ENCODE measurements at places on chromosomes 4 and X.

DNA sequence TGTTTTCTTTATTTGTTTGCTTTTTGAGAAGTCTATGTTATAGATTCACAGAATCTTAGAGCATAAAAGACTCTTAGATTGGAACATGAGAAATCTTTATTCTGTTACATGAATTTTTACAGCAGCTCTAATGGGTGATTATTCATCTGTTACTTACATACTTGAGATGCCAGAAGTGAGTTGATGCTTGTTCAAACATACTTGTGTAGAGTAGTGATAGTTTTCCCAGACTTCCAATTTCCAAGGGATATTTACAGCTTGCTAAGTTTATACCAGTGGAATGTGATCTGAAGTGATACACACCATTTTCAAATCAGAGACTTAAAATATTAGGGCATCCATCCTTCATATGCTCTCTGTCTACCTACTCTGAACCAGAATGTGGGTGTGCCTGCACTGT lies 252.9 kb upstream of the SMIM31 start:
- H3K36me3 ChIP-seq: no peaks in the 10 kb centered on the region
- peak; percentile 0 for DNase-seq
- H3K4me3 ChIP-seq: no peak overlapping the region

DNA sequence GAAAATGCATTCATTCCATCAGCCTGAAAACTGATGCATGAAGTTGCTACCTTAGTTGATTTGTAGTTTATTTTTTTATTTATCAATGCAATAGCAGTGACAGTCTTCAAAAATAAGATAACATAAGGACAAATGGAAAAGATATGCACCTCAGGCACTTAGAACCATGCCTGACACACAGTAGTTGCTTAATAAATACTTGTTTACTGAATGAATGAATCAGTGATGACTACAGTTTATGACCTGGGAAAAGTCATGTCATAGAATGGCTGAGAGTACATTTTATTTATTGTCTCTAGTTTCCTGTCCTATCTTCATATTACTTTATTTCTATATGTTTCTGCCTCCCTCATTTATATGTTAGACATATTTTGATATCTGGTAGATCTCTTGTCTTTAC lies 171.8 kb downstream of the TLL1 start:
- H3K4me1 ChIP-seq: no peaks in the 10 kb centered on the region
- no peaks in the 10 kb centered on the region for H3K36me3 ChIP-seq
- DNase-seq: no peak

- peak; percentile 0 for DNase-seq
- H3K27me3 ChIP-seq: no peaks in the 10 kb centered on the region
- no peak overlapping the region for H3K27ac ChIP-seq
- H3K4me3 ChIP-seq: no peak overlapping the region
- no peaks in the 10 kb centered on the region for H3K36me3 ChIP-seq
Measured at GRCh38 chrX:138018145-138018799, 452.3 kb downstream of the ZIC3 start.

GRCh38 chrX:124023838-124024238 lies 62.3 kb downstream of the STAG2 start:
- peaks cover 37% of the 10 kb centered on the region for H3K4me1 ChIP-seq
- no peak overlapping the region for H3K4me3 ChIP-seq
- H3K27ac ChIP-seq: peak overlapping the region; percentile 54

DNA sequence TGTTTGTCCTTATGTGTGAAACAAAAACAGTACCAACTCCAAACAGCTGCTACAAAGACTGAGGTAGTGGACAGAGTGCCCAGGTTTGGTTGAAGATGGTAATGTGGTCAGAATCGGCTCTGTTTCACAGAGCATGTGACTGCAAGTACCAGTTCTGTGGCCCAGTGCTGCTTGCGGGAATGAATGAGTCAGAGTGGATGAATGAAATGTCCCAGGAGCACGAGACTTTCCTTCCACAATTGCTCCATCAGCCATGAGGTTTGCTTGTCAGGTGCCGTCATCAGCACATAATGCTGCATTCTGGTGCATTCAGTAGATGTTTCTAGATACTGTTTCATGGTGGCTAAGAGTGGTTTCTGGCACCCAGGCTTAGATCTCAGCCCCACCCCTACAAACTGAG lies 84.2 kb downstream of the GPR143 start:
- H3K27me3 ChIP-seq: no peaks in the 10 kb centered on the region
- peak; percentile 3 for DNase-seq
- H3K4me1 ChIP-seq: no peaks in the 10 kb centered on the region
- H3K36me3 ChIP-seq: no peaks in the 10 kb centered on the region
- no peak overlapping the region for H3K4me3 ChIP-seq
- H3K27ac ChIP-seq: no peak overlapping the region

DNA sequence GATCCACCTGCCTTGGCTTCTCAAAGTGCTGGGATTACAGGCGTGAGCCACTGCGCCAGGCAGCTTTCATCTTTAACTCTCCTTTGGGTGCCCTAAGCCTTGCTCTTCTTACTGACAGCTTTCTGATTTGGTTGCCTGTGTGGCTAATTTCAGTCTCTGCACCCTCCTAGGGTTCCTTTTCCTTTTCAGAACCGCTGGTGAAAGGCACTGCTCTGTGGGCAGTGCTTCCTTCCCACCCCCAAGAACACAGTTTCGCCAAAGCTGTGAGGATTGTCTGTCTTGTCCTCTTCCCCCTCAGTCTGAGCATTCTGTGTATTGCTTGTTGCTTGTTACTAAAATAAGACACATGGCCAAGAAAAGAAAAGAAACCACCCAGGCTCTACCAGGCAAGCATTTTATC lies 101.4 kb upstream of the FRMPD3 start:
- H3K36me3 ChIP-seq: no peaks in the 10 kb centered on the region
- no peak overlapping the region for H3K27ac ChIP-seq
- H3K4me1 ChIP-seq: no peaks in the 10 kb centered on the region
- H3K27me3 ChIP-seq: no peaks in the 10 kb centered on the region
- H3K4me3 ChIP-seq: no peak overlapping the region

DNA sequence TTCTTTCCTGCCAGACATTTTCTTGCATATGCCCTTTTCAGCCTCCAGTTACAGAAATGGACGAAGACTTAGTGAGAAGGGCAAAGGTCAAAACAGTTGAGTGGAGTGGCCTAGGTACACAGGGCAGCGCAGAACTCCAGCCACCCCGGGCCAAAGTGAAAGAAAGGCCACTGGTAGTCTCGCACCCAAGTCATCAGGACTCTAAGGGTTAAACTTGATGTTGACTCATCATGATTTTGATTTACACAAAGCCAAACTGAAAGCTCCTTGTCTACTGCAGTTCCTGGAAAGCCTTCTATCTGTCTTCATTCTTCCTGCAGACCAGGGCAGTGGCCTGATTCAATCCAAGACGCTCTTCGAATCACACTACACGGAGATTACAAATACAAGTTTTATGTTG lies 2.6 kb upstream of the IL13RA1 start:
- peak; percentile 36 for DNase-seq
- peaks cover 19% of the 10 kb centered on the region for H3K4me1 ChIP-seq
- H3K36me3 ChIP-seq: no peaks in the 10 kb centered on the region
- no peak overlapping the region for H3K4me3 ChIP-seq
- no peaks in the 10 kb centered on the region for H3K27me3 ChIP-seq

- H3K36me3 ChIP-seq: no peaks in the 10 kb centered on the region
- H3K27me3 ChIP-seq: no peaks in the 10 kb centered on the region
- H3K4me3 ChIP-seq: no peak overlapping the region
- H3K27ac ChIP-seq: no peak overlapping the region
- DNase-seq: no peak
- no peaks in the 10 kb centered on the region for H3K4me1 ChIP-seq
Measured at GRCh38 chr4:23973308-23973855, 83.5 kb upstream of the PPARGC1A start.

GRCh38 chr4:243426-243825 lies 61.8 kb downstream of the ZNF732 start:
- H3K27ac ChIP-seq: no peak overlapping the region
- no peaks in the 10 kb centered on the region for H3K36me3 ChIP-seq
- no peak for DNase-seq

DNA sequence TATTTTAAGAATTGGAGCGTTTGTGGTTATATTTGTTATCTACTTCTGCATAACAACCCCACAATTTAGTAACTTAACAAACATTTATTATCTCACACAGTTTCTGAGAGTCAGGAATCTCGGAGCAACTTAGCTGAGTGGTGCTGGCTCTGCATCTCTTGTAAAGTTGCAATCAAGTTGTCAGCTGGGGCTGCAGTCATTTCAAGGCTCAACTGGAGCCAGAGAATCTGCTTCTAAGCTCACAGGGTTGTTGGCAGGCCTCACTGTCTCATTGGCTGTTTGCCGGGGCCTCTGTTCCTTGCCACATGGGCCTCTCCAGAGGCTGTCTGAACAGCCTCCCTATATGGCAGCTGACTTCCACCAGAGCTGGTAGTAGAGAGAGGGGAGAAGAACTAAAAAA lies 281.2 kb upstream of the GNPDA2 start:
- H3K36me3 ChIP-seq: no peaks in the 10 kb centered on the region
- H3K4me1 ChIP-seq: no peaks in the 10 kb centered on the region
- H3K27ac ChIP-seq: no peak overlapping the region
- H3K4me3 ChIP-seq: no peak overlapping the region
- H3K27me3 ChIP-seq: no peaks in the 10 kb centered on the region
- DNase-seq: no peak

- H3K4me1 ChIP-seq: peaks cover 30% of the 10 kb centered on the region
- no peak for DNase-seq
- H3K27me3 ChIP-seq: no peaks in the 10 kb centered on the region
- H3K36me3 ChIP-seq: no peaks in the 10 kb centered on the region
- no peak overlapping the region for H3K4me3 ChIP-seq
Measured at GRCh38 chr4:4485806-4486205, 56.0 kb downstream of the STX18 start.

DNA sequence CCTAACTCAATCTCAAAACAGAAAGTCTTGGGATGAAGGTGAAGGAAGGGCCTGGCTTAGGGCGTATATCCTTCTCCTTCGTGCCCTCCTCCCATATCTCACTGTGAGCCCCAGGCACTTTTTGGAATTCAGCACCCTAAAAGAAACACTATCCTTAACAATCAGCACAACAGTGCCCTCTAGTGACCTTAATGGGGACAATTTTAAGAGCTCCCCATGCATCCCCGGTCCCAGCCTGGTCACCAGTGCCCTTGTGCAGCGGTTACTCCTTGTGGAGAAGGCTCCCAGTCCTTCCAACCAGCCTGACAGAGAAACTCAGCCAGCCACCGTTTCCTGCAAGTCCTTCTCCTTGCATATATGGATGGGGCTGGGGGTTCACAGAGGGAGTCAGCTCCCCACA lies 4.2 kb downstream of the PAK3 start:
- H3K4me3 ChIP-seq: no peak overlapping the region
- peak; percentile 36 for DNase-seq
- H3K36me3 ChIP-seq: no peaks in the 10 kb centered on the region
- no peak overlapping the region for H3K27ac ChIP-seq
- no peaks in the 10 kb centered on the region for H3K27me3 ChIP-seq

DNA sequence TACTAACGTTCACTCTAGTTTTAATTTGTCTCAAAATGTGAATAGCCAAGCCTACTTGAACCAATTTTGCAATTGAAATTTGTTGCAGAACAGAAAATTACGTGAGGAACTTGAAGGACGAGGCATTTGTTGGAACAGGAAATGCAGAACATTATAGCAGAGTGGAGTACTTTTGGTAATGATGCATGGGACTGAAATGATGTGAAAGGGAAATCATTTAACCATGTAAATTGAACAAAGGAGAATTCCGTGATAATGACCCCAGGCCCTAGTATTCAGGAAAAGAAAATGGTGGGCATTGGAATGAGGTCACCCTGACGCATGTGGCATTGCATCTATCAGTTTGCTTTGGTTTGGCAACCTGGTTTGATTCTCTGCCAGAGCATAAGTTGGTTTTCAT lies 44.9 kb upstream of the BEND4 start:
- H3K4me3 ChIP-seq: no peak overlapping the region
- no peak for DNase-seq
- H3K27ac ChIP-seq: no peak overlapping the region
- H3K27me3 ChIP-seq: no peaks in the 10 kb centered on the region
- no peaks in the 10 kb centered on the region for H3K36me3 ChIP-seq
- H3K4me1 ChIP-seq: no peaks in the 10 kb centered on the region

DNA sequence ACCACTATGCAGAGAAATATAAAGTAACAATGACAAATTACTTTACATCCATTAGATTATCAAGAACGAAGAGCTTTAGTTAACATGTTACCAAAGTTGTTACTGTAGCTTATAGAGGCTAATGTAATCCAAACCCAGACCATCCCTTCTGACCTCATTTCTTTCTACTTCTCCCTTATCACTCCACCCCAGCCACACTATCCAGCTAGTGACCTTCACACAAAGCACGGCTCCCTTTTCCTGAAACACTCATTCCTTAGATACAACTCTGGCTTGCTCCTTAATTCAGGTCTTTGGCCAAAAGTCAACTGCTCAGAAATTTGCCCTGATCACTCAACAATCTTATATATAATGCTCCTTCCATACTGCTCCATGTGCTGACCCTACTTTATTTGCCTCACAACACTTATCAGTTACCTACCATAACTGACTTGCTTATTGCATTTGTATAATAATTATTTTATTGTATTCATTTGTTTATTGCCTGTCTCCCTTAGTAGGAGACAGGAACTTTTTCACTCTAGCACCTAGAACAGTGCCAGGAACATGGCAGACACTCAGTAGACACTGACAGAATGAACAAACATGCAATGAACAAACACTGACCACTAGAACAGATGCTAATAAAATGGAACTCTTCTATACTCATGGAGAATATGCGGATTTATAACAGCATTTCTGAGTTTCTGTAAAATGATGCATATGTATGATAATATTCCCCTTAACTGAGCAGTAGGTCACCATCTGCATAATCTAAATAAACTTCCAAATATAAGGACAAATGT lies 67.6 kb downstream of the EIF4E start:
- no peaks in the 10 kb centered on the region for H3K27me3 ChIP-seq
- no peaks in the 10 kb centered on the region for H3K4me1 ChIP-seq
- H3K4me3 ChIP-seq: no peak overlapping the region
- H3K27ac ChIP-seq: no peak overlapping the region
- DNase-seq: no peak
